ENCODE measurements at places on chromosomes 12 and 14. TPM values are rescaled to one million over a fixed set of nuclear protein-coding genes. Genes with fewer than 3 reads are reported as not detected.

KCNK13 gene
- 0.23 TPM for total RNA-seq

DNA sequence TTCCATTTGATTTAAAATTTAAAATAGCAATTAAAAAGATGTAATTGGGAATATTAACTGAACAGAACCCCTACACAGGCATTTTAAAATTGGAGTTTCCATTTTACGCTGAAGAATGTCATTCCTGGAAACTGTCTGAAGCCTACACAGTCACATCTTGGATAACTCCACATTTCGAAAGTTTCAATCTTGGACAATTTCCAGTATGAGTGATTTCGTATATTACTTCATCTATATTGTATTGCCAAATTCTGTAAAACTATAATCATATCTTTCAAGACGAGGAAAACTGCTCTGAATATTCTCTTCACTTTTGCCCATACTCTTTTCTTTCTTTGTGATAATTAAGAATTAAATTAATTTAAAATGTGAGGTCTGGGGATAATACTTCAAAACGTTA, 194.2 kb upstream of the ABCD2 start:
- no peaks in the 10 kb centered on the region for H3K36me3 ChIP-seq
- no peak for DNase-seq
- H3K4me1 ChIP-seq, result no peaks in the 10 kb centered on the region
- no peak overlapping the region for H3K27ac ChIP-seq
- no peak overlapping the region for H3K4me3 ChIP-seq
- H3K27me3 ChIP-seq, result no peaks in the 10 kb centered on the region

CALM1 gene
- total RNA-seq, result 673 TPM

GRCh38 chr12:52686756-52687487, 6.7 kb upstream of the KRT1 start:
- no peaks in the 10 kb centered on the region for H3K36me3 ChIP-seq
- H3K27ac ChIP-seq, result no peak overlapping the region
- H3K4me1 ChIP-seq, result peaks cover 13% of the 10 kb centered on the region
- DNase-seq, result no peak
- H3K4me3 ChIP-seq, result no peak overlapping the region
- H3K27me3 ChIP-seq, result peaks cover 56% of the 10 kb centered on the region

DNA sequence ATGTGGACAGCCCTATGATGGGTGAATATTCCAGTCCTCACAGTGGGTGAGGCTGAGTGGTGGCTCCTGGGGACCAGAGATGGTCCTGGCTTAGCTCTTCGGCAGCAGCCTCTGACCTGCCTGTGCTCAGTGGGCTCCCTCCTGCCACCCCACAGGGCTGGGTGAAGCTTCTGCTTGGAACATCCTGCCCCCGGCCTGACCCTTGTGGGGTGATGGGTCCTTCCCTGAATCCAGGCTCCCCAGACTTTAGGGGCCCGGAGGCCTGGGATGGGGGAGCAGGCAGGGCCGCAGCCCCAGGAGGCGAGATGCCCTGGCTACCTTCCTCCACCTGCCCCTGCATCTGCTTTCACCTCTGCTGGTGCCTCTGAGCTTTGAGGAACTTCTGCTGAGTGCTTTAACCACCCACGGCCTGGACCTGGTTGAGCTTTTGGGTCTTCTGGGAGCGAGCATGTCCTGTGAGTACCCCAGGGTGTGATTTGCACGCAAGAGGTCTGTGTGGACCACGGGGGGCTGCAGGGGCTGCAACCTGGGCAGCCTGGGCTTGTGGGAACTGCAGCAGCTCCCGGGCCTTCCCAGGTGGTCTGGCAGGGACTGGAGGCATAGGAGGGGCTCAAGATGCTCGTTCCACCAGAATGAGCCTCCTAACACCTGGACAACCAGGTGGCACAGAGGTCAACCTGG, 159.5 kb downstream of the KIF26A start:
- peaks cover 3% of the 10 kb centered on the region for H3K36me3 ChIP-seq
- no peaks in the 10 kb centered on the region for H3K27me3 ChIP-seq
- peaks cover 2% of the 10 kb centered on the region for H3K4me1 ChIP-seq
- DNase-seq, result no peak
- H3K4me3 ChIP-seq, result no peak overlapping the region
- no peak overlapping the region for H3K27ac ChIP-seq
